Activated T-helper 2 cell treated with anti-CD3 and anti-CD28 coated beads, Interferon-gamma antibody, Interleukin-2, Interleukin-4, amounts not matched to agents 10 μg/mL and 5 μg/mL and 100 μg/mL, durations not matched to agents 14 hours and 24 hours and 36 hours (primary cell): ENCODE measurements at places on chromosomes 16 and 17. TPM values are rescaled to one million over a fixed set of nuclear protein-coding genes. Genes with fewer than 3 reads are reported as not detected.

DNAH3 gene
- total RNA-seq = 0.02 and 0.05 TPM in 2 replicates

DNA sequence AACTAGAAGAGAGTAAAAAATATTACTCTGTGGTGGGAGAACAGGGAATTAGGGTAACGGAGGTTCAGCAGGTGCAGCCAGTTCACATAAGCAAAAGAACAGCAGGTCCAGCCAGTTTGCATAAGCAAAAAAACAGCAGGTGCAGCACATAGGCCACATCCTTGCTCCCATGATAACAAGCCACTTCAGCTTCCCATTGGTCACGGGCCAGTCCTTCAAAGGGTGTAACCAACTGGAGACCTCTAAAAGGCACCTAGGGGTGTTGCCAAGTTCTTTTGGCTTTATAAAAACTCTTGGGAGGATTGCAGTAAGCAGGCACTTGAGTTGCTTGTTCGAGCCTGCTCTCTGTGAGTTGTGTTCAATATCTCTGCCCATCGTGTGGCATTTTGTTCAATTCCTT lies 488.1 kb downstream of the XYLT1 start:
- no peak for DNase-seq

SPNS2 gene
- total RNA-seq = 0.09 and 0.16 TPM in 2 replicates

DNA sequence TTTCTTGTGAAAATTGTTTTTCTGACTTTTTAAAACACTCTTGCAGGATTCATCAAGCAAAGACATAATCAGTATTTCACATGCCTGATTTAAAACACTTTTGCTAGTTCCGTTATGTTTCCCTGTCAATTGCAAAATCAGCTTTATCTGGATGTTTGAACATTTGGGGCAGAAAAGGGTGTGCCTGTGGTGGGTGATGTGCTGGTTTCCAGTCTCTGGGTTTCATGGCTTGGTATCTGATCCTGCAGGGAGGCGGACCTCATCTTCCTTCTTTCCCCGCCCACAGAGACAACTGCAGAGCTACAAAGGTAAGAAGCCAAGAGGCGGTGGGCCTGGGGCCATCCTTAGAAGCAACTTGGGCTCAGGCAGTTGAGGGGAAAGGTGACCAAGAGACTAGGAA lies 41.8 kb downstream of the NLRC5 start:
- DNase-seq = no peak

P2RX1 gene
- 4.0 and 4.1 TPM in 2 replicates for total RNA-seq

- DNase-seq = no peak
Observed at GRCh38 chr16:74462361-74462760, 41.1 kb upstream of the CLEC18B start.

DNA sequence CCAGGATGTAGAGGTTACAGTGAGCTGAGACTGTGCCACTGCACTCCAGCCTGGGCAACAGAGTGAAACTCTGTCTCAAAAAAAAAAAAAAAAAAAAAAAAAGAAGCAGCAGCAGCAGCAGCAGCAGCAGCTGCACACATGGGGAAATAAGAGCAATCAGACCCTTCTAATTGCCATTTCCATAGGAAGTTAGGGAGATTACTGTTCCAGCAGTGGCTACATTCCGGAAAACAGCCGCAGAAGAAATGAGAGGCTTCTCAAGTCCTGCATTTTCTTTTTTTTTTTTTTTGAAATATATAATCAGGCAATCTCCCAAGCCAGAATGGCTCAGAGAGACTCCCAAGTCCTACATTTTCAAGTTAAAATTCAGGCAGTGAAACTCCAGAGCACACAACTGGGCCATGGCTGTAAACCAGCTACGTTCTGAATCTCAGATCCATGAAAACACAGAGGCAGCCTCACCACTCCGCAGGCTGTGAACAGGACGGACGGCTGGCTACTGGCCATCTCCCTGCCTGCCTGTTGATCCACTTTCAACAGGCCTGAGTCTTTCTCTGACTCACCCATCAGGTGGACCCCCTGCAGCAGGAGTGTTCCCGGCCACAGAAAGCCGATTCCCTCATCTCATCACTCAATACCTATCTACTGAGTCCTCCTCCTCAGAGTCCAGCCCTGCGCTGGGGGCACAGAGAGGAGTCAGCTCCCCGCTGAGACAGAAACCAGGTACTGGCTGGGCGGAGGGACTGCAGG lies 15.0 kb downstream of the TRPV1 start:
- DNase-seq = no peak

CCL3 gene
- 218 and 222 TPM in 2 replicates for total RNA-seq

DNA sequence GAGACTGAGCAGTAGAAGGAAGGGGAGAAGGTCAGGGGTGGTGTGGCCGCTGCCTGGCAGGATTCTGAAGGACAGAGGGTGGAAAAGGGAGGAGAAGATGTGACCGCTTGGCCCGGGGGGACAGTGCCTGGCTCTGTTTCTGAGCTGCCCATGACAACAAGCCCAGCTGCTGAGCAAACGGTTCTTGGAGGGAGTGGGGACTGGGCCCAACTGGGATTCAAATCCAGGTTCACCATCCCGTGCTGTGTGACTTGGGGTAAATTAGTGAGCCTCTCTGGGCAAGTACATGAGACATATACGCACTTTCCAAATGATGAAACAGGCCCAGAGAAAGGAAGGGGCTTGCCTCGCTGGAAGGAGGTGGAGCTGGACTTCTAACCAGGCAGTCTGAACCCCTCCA lies 23.3 kb downstream of the SEC14L5 start:
- no peak for DNase-seq

DNA sequence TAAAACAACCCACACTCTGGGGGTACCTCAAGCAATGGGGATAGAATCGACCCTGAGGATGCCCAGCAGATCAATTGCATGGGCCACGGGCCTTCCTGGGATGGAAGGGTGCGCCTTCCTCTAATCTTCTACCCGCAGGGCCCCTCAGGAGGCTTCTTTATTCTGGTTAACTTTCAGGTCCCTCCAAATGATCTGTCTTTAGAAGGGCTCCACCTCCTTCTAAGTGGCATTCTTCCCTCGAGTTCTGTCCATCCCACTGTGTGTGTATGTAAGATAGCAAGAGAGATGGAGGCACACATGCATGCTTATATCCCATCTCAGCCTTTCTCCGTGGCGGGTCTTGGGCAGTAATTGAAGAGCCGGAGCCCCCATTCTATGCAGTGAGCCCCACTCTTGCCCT lies 125.7 kb downstream of the MRM1 start:
- DNase-seq = no peak

MSI2 gene
- 181 and 198 TPM in 2 replicates for total RNA-seq
